Stimulated activated CD8-positive, alpha-beta memory T cell treated with anti-CD3 and anti-CD28 coated beads, Interleukin-4, amount 100 ng/mL, for 48 hours (primary cell): ENCODE measurements at places on chromosomes 7 and 10.
A peak's percentile ranks its signal among the peaks of the same experiment; 100 is the strongest.

DNA sequence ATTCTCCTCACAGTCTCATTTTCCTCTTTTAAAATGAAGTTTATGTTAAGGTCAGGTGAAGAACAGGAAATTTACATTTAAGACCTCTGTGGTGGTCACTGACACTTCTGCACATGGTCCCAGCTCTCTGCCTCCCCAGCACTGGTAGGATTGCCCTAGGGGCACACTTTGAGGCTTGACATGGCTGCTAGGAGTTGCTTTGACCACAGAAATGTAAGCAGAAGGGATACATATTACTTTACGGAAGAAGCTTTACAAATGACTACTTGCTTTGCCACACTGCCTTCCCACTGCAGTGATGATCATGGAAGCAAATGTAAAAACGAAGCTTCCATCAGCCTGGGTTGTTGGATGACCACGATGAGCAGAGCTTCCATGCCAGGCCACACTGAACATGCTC, 53.1 kb upstream of the RSU1 start:
- DNase-seq, result no peak

DNA sequence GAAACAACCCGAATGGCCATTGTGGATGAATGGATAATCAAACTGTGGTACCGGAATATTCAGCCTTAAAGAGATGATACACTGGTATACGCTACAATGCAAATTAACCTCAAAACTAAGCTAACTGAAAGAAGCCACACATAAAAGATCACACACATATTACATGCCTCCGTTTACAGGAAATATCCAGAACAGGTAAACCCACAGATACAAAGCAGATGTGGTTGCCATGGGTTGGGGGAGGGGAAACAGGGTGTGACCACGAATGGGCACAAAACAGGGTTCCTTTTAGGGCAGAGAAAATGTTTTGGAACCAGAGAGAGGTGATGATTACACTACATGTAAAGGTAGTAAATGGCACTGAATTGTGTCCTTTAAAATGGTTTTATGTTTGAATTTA, 16.6 kb downstream of the ESYT2 start:
- peak; percentile 59 for DNase-seq

GRCh38 chr7:101100858-101101847, 15.9 kb downstream of the TRIM56 start:
- DNase-seq, result no peak

GRCh38 chr10:184174-184573, 48.9 kb downstream of the ZMYND11 start:
- no peak for DNase-seq

GRCh38 chr10:97168645-97169044, 17.1 kb downstream of the SLIT1 start:
- DNase-seq, result no peak

DNA sequence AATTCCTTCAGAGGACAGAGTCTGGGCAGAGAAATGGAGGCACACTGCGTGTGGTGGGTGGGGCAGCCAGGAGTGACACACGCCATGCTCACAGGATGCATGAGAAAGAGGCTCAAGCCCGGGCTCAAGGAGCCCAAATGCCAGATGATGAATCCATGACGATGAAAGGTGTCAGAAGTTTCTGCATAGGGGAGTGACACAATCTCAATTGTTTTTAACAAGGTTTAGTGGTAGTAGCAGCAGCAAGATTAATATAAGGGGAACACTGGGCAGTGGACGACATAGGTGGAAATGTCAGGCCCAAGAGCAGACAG, 126.1 kb downstream of the TNS3 start:
- no peak for DNase-seq
